Daoy (cell line): ENCODE measurements at places on chromosomes 3 and 15. TPM values are rescaled to one million over a fixed set of nuclear protein-coding genes. Genes with fewer than 3 reads are reported as not detected.

ITGA11 gene
- 6.4 and 11.4 TPM in 2 replicates for total RNA-seq

LIPC gene
- total RNA-seq = 0.74 and 1.5 TPM in 2 replicates

ACSBG1 gene
- not detected in 2 replicates for total RNA-seq

CP gene
- not detected in 2 replicates for total RNA-seq

CFAP100 gene
- not detected in 2 replicates for total RNA-seq

ADAMTS9 gene
- total RNA-seq = 3.1 and 3.3 TPM in 2 replicates

COL6A6 gene
- 0.21 and 0.63 TPM in 2 replicates for total RNA-seq

PLSCR2 gene
- total RNA-seq = not detected in 2 replicates

CTXND1 gene
- total RNA-seq = not detected in 2 replicates

CCDC39 gene
- total RNA-seq = 0.65 TPM in 1 of 2 replicates, not detected in the other

MME gene
- total RNA-seq = 1.5 and 6.4 TPM in 2 replicates

RPP14 gene
- total RNA-seq = 14.3 and 17.8 TPM in 2 replicates

RLBP1 gene
- not detected in 2 replicates for total RNA-seq

SEMA3G gene
- total RNA-seq = 0.34 TPM in 1 of 2 replicates, not detected in the other

EPHA3 gene
- not detected in 2 replicates for total RNA-seq

ADIPOQ gene
- not detected in 2 replicates for total RNA-seq

NMB gene
- 0.30 and 3.4 TPM in 2 replicates for total RNA-seq

CKMT1B gene
- 3.4 and 6.5 TPM in 2 replicates for total RNA-seq

TMEM42 gene
- 8.5 and 11.6 TPM in 2 replicates for total RNA-seq

GOLGA6L10 gene
- 0.24 and 0.74 TPM in 2 replicates for total RNA-seq

MST1R gene
- not detected in 2 replicates for total RNA-seq

GRCh38 chr3:122458992-122459391 lies 43.1 kb upstream of the WDR5B start:
- peak; percentile 40 for DNase-seq

DNA sequence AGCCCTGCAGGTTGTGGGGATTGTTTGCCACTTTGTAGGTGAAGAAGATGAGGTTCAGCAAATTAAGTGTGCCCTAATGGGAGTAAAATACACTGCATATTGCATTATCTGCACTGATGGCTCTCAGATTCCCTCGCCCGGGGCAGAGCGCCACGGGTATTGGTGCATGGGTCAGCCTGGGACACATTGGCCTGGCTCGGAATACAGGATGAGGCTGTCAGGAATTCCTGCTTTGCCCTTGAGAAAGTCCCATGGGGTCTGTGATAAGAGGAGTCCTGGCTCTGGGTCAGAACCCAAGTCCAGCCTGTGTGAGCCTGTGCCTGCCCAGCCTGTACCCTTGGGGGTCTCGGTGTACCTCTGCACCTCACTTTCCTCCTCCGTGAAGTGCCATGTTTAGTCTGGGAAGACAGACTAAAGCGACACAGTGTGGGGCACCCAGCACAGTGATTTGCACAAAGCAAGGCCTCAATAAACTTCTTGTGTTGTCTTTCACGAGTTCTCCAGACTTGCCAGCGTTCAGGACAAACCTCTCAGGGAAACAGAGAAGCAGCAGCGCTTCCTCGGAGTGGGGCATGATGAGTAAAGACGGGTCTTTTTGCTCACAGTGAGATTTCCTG lies 107.6 kb downstream of the LRRK1 start:
- DNase-seq = no peak

GRCh38 chr15:92605225-92605944 lies 50.2 kb downstream of the FAM174B start:
- DNase-seq = no peak

DNA sequence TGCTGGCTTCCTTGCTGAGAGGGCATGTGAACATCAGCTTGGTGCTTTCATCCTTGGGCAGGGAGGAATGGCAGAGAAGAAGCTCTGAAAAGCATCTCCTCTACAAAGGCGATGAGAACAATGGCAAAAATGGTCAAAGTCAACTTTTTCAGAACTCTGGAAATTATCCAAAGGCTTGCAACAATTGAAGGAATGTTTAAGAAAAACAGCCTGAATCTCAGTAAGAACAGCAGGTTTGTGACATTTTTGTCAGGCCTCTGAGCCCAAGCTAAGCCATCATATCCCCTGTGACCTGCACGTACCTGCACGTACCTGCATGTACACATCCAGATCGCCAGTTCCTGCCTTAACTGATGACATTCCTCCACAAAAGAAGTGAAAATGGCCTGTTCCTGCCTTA lies 51.8 kb downstream of the ONECUT1 start:
- no peak for DNase-seq

GRCh38 chr15:93524432-93524831 lies 435.4 kb upstream of the RGMA start:
- no peak for DNase-seq

- peak; percentile 88 for DNase-seq
These were observed 36.4 kb downstream of the WWTR1 start for GRCh38 chr3:149621218-149622005.

DNA sequence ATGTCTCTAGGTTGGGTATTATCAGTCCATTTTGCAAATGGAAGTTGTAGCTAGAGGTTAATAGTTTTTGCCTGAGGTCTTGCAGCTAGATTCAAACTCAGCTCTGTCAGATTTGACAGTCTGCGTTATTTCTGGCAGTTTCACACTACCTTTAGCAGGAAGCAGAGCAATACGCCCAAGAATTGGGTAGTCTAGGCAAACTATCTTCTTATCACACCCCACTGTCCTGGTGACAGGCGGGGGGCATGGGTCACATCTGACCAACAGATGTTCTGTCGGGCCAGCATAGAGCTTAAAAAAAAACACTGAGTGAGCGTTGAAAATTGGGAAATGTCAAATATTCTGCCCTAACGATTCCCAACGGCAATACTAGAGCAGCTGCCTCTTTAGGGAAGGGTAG lies 5.7 kb downstream of the GPR160 start:
- DNase-seq = no peak

GRCh38 chr3:177193688-177194268 lies 3.5 kb downstream of the TBL1XR1 start:
- no peak for DNase-seq

- DNase-seq = no peak
These were observed 127.5 kb downstream of the SNRK start for GRCh38 chr3:43413676-43414368.

GRCh38 chr3:66380200-66380932 lies 120.5 kb downstream of the LRIG1 start:
- DNase-seq = no peak

GRCh38 chr15:42056934-42057798 lies 36.3 kb upstream of the PLA2G4E start:
- peak; percentile 89 for DNase-seq

- DNase-seq = peak; percentile 19
These were observed 34.0 kb upstream of the CCK start for GRCh38 chr3:42300013-42300412.

DNA sequence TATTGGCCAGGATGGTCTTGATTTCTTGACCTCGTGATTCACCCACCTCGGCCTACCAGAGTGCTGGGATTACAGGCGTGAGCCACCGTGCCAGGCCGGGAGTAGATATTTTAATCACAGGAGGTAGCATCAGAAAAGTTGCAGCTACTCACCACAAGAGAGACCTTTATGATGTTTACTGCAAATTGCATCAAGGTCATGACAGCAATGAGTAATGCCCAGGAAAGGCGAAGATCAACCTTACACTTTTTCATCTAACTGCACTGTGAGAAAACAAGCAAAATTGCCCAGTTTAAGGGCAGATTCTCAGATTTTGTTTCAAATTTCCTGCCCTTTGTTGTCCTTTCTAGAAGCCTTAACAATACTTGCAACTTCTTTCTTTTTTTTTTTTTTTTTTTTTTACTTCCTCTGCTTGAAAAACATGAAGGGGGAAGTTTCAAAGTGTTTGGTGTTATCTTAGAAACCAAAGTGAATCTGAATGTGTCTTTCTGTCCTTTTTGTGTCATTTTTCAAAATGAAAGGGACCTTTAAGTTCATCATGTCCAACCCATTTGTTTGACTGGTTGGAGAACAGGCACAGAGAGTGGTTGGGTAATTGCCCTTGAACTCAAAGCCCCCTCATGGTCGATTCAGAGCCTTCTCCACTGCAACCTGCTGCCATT lies 25.0 kb downstream of the TGFBR2 start:
- DNase-seq = no peak

- no peak for DNase-seq
These were observed 435.5 kb upstream of the TGFBR2 start for GRCh38 chr3:30170681-30171438.

DNA sequence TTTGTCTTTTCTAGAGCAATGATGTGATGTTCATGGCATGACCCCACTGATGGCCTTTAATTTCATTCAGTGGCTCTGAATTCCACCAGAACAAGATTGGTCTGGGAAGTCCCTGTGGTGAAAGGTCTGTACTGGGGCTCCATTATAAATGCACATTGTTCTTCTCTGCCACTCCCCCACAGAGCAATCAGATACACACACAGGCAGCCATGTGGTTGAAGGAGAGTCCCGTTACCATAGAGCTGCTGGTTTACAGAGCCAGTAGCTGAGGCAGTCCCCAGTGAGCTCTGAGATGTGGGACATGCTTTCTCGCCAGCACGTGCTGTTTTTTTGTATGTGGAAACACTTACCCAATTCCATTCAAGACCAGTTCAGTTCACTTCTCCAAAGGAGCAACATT lies 172.7 kb upstream of the TRIM42 start:
- DNase-seq = peak; percentile 64

GRCh38 chr15:91849749-91850161 lies 3.8 kb upstream of the SLCO3A1 start:
- DNase-seq = no peak

- peak; percentile 76 for DNase-seq
These were observed 4.8 kb downstream of the TMIE start for GRCh38 chr3:46705751-46706552.

DNA sequence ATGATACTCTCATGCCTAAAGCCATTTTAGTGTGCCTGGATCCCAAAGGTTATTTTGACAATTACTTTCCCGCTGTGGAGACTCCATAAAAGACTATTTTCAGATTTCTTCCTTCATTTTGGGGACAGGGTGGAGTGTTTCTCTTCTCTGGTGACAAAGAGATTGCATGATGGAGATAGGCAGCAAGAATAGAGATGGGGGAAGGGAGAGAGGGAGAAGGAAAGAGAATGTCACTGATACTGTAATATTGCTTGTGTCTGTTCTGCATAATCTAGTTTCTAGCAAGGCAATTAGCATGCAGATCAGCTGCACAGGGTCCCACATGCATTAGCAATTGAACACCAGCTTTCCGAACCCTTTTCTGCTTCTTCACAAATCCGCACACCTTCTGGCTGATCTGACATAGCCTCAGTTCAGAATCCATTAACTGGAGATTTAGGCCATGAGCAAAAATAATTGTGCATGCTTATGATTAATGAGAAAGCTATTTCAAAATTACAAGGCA lies 222.4 kb downstream of the OXSM start:
- DNase-seq = no peak

DNA sequence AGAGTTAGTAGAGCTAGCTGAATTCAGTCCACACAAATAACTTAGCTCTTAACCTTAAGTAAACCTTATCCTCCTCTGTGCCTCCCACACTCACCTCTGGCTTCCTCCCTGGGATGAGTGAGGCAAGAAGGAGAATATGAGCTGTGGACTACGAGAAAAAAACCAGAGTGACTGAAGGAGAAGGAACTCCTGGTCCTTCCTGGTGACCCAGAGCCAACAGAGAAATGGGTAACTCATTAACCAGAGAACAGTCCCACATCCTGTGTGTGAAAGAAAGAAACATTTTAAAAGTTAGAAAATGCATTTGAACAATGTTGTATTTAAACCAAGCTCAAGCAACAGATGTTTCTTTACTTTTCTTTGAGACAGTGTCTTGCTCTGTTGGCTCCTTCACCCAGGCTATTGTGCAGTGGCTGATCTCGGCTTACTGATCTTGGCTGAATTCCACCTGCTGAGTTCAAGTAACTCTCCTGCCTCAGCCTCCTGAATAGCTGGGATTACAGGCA lies 27.5 kb upstream of the FAM81A start:
- no peak for DNase-seq

GRCh38 chr3:181454451-181455027 lies 257.2 kb upstream of the SOX2 start:
- DNase-seq = no peak

GRCh38 chr15:42392309-42393024 lies 33.2 kb downstream of the CAPN3 start:
- DNase-seq = no peak

GRCh38 chr3:71478568-71478967 lies 105.0 kb downstream of the FOXP1 start:
- peak; percentile 18 for DNase-seq

DNA sequence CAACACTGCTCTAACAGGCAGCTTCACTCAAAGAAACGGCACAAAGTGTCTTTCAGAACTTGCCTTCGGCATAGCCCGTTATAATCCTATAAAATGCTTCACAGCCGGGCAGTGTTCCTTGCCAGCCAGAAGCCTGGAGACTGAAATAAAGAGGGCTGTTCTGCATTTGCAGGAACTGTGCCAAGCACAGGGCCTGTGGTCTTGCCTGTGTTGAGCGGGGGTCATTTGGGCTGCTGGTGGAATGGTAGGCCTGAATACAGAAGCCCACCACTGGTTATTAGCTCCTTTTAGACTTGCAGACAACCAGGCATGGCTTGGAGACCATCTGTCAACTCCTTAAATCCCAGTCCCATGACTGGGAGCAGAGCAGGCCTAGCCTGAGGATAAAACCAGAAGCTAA lies 4.7 kb upstream of the ARHGEF3 start:
- DNase-seq = no peak

DNA sequence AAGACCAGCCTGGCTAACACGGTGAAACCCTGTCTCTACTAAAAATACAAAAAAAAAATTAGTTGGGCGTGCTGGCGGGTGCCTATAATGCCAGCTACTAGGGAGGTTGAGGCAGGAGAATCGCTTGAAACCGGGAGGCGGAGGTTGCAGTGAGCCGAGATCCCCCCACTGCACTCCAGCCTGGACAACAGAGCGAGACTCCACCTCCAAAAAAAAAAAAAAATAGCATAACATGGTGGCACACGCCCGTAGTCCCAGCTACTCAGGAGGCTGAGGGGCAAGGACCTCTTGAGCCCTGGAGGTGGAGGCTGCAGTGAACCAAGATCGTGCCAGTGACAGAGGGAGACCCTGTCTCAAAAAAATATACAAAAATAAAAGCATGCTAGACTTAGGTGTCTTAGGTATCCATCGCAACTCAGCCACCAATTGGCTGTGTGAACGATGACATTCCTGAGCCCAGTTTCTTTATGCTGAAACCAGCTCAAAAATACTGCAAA lies 6.2 kb downstream of the PLCH1 start:
- DNase-seq = no peak

DNA sequence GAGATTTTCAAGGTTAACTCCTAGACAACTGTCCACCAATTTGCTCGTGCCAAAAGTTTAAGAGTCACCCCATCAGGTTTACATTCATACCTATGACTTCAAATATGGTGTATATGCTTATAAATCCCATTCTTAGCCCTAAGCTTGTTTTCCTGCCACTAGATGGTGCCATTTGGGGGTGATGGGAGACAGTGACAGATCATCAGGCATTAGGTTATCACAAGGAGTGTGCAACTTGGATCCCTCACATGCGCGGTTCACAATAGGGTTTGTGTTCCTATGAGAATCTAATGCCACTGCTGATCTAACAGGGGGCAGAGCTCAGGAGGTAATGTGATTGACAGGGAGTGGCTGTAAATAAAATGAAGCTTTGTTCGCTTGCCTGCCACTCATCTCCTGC lies 182.7 kb downstream of the CNTN6 start:
- no peak for DNase-seq

GRCh38 chr3:195139876-195140240 lies 131.1 kb downstream of the XXYLT1 start:
- DNase-seq = peak; percentile 44
